ENCODE measurements at places on chromosomes 2 and 18.

DNA sequence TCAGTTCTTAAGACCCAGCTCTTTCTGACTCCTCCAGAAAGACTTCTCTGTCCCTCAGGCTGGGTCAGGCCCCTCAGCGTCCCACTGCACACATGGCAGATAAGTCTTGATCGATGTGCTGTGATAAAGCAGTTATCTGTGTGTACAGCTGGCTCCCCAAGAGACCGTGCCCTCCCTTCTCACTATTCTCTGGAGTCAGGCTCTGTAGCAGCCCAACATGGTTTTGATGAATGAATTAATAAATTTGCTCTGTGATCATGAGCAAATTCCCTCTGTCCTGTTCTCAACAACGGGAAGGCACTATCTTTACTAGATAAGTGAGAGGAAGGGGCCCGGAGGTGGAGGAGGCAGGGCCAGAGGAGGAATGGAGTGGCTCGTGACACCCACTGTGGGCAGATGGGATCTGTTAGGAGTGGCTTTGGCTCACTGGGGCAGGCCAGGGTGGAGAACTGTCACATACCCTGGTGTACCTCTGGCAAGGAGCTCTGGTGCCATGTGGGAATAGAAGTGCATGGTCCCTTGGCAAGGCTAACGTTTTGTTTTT, 48.3 kb downstream of the ZFP36L2 start:
- no peak for DNase-seq

DNA sequence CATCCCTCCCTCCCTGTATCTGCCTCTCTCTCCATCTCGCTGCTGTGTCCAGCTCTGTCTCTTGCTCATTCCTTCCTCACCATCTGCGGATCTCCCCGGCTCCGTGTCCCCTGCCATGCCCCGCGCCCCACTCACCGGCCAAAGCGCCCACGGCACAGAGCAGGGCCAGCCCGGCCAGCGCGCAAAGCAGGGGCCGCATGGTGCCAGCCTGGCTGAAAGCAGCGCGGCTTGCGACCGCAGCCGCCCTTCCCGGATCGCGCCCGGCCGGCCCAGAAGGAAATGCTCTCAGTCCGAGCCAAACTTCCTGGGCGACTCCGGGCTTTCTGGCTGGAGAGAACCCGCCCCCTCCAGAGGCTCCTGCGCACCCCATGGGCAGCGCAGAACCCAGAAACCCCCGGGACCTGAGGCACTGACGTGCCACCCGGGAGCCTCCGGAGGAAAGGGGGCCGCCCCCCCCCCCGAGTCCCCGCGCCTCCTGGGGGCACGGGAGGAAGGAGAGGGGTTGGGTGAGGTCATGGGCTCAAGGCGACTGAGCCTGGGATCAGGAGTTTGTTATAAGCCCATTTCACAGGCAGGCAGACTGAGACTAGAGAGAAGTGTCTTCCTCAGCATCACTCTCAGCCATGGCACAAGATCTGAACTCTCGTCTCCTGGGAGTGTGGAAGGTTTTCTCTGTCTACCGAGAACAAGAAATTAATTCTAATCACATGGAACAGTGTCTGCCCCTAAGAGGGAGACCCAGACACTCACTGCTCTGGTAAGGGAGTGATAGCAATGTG, 45.2 kb upstream of the RAB6C start:
- no peak for DNase-seq

DNA sequence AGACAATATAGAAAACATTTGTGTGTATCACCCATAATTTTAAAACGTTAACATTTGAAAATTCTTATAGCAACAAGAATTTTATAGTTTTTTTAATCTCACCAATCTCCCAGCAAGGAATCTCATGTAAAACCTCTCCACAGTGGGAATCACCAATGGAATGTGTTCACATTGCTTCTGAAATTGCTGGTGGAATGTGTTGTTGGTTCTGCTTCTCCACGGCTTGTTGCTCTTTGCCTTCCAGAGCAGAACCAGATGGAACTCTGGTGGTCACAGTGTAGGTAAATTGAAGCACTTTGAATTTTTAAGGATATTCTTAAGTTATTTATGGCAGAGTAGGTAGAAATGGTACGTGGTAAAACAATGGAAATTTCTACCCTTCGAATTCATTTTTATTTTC, 35.1 kb downstream of the DCAF17 start:
- DNase-seq = no peak

DNA sequence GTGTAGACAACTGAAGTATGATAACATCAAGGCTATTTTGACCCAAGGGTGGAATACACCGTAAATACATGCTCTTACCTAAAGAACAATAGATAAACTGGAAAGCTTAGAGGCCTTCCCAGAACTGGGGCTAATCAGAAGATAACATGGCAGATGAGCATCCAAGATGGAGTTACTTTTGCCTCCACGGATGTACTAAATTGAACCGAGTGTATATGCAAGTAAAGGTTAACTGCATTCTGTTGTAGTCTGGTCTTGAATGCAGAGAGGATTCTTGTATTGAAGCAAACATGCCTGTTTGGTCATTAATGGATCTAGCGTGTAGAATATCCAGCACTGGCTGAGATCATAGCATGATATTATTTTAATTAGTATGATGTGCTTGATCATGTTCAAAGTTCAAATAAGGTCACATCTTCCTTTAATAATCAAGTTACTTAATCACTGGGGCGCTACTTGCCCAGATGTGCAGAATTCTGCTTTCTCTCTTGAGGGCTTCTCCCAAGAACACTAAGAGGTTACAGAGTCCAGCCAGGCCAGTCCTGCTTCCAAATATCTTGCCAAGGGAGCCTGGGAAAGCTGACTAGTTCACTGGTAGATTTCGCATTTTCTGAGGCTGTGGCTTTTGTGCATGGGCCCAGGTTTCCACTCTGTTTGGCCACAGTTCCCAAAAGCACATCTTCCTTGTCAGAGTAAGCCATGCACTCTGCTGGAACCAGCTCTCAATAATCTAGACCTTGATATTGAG, 37.5 kb upstream of the ACSL3 start:
- DNase-seq = no peak

Data from NCI-H526 treated with DMSO at 0.1 percent for 48 hours (cell line).